Glomerular endothelial cell (primary cell): ENCODE measurements at places on chromosomes 5 and 9.

- DNase-seq, result no peak
Observed at GRCh38 chr9:34123682-34124081, 2.8 kb downstream of the DCAF12 start.

GRCh38 chr5:116297296-116297814 lies 212.5 kb downstream of the COMMD10 start:
- no peak for DNase-seq

DNA sequence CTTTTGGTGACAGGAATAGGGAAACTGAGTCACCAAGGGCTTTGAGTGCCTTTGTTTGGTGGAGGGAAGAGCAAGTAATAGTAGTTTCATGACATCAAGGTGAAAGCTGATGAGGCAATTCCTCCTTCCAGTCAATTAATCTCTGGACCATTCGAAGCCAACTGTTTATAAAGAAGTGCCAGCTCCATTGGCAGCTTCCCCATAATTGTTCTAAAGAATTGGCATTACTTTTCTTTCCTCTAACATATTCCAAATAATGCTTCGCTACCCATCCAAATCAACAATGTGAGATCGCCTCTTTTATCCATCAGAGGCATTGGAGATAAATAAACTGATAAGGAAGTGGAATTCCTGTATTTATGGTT lies 132.4 kb downstream of the NPR3 start:
- DNase-seq, result no peak

DNA sequence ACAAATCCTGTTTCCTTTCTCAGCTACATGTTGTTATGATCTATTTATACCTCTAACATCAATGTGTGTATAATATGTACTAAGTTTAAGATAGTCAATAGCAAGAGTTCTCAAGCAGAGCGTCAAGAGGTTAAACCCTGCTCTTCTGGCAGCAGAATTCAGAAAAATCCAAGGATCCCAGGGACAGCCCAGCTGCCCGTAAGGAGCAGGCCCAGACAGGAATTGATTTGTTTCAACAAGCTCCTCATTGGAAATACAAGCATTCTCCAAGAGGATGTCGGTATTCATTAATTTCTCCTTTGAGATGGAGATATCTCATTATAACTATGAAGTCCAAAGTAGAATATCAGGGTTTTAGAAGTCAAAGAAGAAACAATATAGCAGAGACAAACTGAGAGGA lies 14.9 kb downstream of the EFNA5 start:
- DNase-seq, result no peak

DNA sequence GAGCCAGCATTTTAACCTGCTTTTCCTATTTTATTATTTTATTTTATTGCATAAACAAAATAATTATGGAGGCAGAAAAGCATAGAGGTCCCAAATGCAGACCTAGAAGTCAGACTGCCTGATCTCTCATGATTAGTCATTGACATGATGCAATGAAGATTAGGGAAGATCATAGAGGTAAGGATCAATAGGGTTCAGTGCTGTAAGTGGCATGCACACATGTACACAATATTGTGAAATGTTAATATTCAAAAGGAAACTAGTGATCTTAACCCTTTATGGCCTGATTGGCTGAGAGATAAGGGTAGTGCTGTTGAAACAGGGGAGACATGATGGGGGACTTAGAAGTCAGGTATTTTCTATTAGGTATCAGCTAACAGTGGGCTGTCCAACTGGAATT lies 1.1 kb upstream of the FRRS1L start:
- no peak for DNase-seq

- DNase-seq, result no peak
Observed at GRCh38 chr5:180170106-180170809, 38.8 kb downstream of the RASGEF1C start.

- DNase-seq, result no peak
Observed at GRCh38 chr5:152813526-152813925, 408.4 kb upstream of the NMUR2 start.

DNA sequence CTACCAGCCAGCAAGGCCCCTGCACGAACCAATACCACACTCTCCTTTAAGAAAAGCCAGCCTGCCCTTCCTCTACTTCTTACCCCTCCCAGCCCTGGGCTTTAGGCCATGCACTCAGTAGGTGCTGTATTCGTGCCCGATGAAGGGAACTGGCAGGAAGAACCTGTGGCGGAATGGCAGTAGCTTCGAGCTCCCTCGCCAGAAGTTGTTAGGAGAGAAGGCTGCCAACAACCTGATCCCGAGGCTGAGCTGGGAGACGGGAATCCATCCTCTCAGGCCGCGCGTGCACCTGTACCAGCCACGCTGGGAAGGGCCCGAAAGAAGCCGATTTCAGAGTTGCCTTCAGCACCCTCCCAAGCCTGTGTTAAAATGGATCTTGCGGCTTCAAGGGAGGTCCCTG lies 45.3 kb upstream of the AKNA start:
- no peak for DNase-seq

GRCh38 chr5:160619381-160619780 lies 197.7 kb downstream of the PTTG1 start:
- DNase-seq, result no peak

DNA sequence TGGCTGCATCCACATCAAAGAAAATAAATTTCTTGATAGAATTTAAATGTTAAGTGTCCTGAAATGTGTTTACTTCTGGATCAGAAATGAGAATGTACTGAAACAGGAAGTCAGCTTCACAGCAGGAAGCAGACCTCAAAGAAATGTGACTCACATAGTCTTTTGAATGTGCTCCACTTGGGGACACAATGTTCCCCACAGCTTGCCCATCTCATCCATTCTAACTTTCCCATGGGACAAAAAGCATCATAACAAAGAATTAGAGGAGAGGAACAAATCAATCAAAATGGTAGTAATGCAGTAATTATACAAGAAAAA lies 85.7 kb downstream of the GRAMD2B start:
- peak; percentile 37 for DNase-seq

DNA sequence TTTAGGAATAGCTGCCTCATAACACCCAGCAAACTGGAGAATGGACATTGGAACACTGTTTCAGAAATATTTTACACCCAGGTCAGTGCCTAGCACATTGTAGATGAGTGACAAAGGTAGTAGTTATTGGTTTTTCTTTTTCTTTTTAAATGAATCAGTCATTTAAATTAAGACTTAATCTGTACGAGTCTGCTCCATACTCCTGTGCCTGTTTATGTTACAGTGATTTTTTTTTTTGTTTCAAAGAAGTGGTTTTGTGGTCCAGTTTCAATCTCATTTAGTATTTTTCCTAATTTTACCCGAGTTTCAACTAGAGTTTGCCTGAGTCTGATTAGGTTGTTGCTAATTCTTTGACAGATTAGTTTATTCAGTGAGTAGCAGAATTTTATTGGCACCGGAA lies 16.2 kb downstream of the LMNB1 start:
- no peak for DNase-seq

DNA sequence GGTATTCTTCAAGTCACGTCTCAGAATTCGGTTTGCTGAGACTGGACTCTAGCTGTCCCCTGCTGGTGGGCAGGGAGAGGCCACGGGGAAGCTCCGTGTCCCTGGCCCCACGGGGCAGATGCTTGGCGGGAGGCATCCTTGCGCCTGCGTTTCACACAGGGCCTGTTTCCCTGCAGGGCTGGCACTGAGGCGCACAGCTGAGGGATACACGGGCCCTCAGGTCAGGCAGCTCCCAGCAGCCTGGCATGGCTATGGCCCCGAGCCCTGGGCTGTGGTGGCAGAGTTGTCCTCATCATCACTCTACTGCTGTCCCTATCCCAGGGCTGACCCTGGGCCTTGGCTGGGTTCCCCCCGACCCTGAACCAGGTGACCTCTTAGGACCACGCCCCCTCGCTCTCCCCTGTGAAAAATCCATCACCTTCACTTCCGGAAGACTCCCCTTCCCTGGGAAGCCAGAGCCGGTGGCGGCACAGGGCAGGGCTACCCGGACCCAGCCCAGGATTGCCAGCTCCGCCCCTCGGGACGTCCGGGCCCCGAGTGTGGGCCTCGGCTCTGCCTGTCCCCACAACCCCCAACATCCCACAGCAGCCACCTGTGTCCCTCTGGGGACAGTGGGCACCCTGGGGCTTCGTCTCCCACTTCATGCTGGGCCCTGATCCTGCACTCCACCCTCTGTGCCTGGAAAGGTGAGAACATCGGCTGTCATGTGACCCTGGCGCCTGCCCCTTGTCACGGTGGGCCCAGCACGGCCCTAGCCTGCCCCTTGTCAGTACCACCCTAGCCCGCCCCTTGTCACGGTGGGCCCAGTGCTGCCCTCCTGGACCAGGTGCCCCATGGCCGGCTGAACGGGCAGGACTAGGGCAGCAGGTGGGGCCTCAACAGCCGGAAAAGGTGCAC lies 5.0 kb downstream of the DPP7 start:
- DNase-seq, result no peak

DNA sequence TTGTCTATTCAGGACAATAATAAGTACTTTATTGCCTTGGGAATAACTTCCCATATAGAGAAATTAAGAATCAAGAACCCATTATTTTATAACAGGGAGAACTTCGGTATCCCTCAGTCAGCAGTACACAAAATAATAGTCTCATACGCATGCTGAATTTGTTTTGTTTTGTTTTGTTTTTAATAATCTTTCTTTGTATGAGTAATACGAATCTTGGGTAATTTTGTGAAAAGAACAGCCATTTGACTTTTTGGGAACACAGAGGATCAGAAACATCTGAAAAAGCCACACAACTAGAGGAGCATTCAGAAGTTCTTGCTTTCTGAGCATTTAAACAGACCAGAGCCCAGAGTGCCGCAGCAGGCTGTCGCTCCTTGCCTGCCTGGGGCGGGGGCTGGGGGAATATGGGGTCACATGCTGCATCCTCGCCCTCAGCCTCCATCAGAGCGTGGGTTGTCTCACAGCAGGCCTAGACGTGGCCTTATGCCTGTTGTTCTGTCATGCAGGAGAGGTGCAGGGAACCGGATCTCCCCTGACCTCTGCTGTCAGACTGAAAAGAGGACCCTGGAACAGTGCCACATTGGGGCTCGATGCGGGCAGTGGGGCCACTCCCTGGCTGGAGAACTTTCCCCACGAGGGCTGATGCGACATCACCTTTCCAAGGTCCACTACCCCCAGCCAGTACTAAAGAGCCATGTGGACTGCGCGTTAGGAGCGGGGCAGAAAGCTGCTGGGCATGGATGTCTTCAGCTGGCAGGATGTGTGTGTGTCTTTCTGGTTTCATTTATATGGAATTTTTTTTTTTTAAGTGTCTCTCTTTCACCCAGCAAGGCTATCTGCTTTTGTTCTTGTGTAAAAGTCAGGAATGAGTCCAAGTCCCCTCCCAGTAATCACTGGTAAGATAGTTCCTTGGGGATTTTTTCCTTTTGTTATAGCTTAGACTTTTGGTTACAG lies 133.4 kb upstream of the OTULINL start:
- no peak for DNase-seq

- no peak for DNase-seq
Observed at GRCh38 chr5:132747616-132748440, 602 bp downstream of the CCNI2 start.

DNA sequence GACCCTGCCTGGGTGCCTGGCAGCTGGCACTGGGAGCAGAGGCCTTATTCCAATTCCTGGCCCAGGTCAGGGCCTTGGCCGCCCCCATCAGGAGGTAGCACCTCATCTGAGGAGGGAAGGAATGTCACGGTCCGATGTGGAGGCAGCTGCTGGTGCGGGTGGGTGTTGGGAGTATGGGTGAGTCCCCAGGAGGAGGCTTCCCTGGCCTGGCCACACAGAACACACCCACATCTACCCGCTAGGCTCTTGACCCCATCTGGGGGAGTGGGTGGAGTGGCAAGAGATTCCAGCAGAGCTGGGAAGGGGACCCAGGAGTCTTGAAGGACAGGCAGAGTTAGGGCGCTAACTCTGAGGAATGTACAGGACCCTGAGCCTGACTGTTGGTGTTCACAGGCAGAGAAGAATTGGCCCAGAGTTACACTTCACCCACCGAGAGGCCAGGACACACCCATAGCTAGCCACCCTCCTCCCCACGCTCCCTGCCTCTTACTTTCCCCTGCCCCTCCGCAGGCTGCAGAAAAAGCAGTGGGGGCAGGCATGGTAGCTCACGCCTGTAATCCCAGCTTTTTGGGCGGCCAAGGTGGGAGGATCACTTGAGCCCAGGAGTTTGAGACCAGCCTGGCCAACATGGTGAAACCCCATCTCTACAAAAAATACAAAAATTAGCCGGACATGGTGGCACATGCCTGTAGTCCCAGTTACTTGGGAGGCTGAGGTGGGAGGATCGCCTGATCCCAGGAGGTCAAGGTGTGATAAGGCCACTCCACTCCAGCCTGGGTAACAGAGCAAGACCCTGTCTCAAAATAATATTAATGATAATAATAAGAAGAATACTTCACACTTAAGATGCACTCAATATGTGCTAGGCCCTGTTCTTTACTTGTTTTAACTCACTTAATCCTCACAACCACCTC lies 6.0 kb downstream of the OLFML2A start:
- DNase-seq, result no peak

DNA sequence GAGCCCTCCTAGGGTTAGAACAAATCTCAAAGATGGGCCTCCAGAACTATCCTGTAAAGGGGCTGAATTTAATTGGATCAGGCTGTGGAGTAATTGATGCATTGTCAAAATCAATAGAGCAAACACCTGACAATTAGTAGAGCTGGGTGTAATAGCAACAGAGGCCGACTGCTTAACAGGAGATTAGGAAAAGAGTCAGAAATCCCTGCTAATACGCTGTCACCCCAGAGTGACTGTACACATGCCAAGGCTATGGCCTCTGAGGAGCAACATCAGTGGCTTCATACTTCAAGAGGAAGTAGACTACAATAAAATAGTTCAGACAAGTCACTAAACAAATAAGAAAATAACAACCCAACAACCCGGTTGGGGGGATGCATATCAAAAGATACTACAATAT lies 18.7 kb upstream of the GRPEL2 start:
- DNase-seq, result no peak

DNA sequence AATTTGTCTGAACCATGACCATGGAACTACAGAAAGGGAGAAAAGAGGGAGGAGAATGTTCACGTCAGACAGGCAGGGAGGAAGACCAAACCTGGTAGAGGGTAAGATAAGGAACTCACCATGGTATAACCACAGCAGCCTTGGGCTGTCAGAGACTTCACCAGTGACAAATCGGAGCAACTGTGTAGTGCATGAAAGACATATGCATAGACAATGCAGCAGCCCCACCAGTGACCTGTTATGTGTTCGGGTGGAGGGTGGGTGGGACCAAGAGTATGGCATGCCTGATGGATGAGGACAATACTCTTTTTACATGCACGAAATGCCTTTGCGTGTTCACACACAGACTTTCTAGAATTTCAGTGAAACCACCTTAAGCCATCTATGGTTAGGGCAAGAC lies 221.8 kb upstream of the RASEF start:
- DNase-seq, result no peak

- DNase-seq, result no peak
Observed at GRCh38 chr9:135592625-135593024, 31.1 kb downstream of the PAEP start.

- DNase-seq, result no peak
Observed at GRCh38 chr5:93721511-93721910, 19.9 kb downstream of the POU5F2 start.

DNA sequence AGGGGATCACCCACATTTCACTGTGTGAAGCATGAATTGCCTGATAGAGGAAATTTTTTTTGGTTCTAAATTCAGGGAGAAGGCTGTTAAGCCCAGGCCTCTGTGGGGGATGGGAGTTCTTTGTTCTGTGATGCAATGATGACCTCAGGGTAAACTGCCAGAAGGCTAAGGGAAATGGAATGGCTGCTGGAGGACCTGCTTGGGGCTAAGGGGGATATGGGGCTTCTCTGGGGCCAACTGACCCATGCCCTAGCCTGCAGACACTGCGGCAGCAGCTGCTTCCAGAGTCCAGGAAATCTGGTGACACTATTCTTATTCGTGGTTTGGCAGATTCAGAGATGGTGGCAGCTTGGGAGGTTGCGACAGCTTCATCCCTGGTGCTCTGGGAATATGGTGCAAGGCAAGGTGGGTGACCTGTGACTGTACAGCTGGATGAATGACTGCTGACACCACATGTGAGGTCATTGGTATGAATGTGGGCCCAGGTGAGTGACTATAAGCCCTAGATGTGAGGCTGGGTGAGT lies 30.3 kb downstream of the VCP start:
- DNase-seq, result no peak
